ENCODE measurements at places on chromosomes 16 and 17.

- DNase-seq, result no peak
These were observed 11.8 kb downstream of the KPNA2 start for GRCh38 chr17:68047153-68047846.

DNA sequence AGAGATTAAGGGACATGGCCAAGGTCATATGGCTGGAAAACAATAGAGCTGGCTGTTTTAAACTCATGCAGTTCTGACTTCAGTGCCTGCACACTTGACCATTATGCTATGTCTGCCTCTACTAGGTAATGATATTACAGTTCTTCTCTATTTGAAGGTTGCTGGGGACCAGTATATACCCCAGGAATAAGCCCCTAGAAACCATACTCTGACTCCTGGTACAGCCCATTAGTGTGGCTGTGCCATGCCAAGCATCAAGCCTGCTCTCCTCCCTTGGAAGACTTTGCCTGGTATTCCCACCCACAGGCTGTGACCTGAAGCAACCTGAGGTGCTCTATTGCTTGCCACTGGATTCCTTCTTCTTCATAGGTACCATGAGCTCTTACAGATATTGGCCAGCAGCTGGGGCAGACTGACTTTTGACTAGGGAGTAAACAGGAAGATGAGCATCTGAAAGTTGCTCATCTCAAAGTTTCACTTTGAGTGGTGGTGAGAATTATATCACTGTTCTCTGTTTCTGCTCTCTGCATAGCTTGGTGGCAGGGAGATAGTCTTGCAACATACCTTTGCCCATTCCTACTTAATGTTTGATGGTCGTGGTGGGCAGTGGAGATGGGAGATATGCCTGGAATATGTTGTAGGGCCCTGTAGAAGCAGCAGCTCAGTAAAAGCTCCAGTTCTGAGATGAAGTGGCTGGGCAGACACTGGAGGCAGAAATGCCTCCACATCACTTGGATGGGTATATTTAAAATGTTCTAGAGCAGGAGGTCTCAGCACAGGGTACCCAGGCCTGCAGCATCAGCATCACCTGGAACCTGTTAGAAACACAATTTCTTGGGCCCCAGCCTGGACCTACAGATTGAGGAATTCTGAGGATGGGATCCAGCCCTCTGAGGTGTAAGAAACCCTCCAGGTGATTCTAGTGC is 274.7 kb downstream of the HS3ST4 start:
- no peak for DNase-seq

GRCh38 chr17:70169709-70170597 is 621 bp downstream of the KCNJ2 start:
- peak; percentile 37 for DNase-seq

- DNase-seq, result no peak
These were observed 1.8 kb upstream of the RILP start for GRCh38 chr17:1651559-1651844.

GRCh38 chr17:21294321-21295035 is 10.0 kb downstream of the MAP2K3 start:
- no peak for DNase-seq

DNA sequence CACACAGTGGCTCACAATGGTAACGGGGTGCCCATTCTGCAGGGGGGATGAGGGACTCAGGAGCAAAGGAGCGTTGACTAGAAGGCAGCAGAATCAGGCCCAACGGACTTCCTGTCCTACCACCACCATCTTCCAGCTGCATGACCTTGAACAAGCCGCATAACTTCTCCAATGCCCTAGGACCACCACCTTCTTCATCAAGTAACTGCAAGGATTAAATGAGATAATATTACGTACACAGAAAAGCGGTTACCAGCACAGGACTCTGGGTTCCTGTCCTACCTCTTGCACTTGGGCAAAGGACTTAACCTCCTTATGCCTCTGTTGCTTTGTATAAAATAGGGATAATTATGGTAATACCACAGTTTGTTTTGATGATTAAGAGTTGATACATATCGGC is 4.7 kb downstream of the ASPHD1 start:
- no peak for DNase-seq

DNA sequence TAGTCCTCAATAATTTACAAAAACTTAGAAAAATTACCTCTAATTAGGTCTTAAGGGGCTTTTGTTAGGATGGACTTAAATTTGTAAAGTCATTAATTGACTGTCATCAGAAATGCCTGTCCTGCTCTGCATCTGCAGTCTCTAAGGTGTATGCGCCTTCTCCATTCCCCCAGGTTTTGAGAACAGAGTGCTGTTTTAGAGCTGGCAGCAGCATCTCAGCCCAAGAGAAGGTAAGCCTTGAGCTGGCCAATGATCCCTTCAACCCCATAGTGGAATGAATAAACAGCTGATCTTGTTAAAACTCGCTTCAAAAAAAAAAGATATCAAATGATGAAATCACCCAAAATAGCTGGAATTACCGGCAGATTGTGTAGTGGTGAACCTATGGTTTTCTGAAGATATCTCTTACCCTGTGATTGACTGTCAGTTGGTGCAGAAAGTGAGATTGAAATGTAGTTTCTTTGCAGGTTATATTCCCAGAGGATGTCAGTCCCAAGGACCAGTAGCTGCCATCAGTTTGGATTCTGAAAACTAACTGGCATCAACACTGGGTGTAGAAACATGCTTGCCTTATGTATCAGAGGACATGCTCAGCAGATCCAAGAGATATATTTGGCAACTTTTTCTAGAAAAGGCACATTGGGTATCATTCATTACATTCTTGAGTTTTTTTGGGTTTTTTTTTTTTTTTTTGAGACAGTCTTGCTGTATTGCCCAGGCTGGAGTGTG is 25.7 kb downstream of the TRPV2 start:
- no peak for DNase-seq

- DNase-seq, result no peak
These were observed 21.7 kb downstream of the IL4R start for GRCh38 chr16:27335349-27336053.

DNA sequence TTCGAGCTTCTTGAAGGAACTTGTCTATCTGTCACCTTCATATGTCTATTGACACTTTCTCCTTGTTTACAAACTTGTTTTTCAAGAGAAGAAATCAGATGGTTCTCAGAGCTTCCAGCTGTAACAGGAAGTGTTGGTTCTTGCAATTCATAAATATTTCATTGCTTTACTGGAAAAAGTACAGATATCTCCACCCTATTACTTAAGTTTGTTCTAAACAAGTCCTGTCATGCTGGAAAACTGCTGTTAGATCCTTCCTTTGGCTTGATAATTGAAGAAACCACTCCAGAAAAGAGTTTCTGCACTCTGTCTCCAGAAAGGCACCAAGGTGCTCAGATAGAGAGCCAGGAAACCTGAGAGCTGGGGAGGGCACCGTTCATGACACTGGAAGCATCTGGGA is 181.6 kb downstream of the DNAH9 start:
- no peak for DNase-seq

DNA sequence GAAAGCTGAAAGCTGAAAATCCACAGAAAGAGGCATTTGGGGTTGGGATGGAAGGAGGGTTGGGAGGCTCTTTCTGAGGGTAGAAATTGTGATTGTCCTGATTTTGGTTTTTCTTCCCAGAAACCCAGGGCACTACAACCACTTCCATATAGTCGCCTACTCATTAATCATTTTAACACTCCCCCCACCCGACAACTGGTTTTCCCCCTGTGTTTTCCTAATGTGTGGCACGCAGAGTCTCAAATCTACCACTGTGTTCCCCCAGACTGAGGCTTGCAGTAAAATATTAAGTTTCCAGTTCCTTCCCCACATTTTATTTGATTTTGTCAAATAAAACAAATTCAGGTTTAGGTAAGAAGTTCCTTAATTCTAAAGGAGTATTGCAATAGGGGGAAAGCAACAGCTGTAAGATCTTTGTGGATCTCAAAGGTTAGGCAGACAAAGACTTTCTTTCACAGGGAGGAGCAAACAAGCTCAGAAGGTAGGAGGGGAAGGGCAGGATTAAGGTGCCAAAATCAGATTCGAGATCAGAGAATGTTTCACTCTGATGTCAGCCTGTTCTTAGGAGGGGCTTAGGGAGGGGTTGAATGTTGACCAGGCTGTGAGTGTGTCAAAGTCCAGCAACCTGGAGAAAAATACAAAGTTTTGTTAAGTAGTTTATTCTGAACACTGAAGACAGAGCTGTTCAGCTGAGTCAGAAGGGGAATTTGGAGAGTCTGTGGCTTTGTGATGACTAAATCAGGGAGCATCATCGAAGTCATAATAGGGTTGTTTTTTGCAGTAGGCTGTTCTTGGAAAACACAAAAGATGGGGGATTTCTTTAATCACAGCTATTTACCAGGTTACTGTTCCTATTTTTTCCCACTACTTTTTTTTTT is 3.6 kb downstream of the ZNF267 start:
- peak; percentile 97 for DNase-seq

Data from suppressor macrophage treated with lipopolysaccharide for 1 hour (primary cell).